ENCODE measurements at places on chromosomes 4 and X.

DNA sequence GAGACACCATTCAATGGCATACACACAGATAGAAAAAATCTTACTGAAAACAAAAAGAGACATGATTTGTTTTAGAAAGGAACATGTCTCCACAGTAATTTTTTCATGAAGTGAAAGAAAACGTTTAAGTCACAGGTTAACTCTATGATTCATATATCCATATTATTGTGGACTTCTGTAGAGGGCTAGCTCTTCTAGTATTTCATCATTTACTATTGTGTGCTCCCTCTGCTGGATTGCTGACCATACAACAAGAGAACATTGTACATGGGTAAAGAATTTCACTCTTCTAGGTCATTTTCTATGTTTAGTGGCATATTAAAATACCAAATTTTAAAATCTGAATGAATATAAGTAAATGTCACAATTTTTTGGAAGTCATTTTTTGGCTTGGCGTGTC, 91.8 kb upstream of the POU3F4 start:
- DNase-seq: no peak

DNA sequence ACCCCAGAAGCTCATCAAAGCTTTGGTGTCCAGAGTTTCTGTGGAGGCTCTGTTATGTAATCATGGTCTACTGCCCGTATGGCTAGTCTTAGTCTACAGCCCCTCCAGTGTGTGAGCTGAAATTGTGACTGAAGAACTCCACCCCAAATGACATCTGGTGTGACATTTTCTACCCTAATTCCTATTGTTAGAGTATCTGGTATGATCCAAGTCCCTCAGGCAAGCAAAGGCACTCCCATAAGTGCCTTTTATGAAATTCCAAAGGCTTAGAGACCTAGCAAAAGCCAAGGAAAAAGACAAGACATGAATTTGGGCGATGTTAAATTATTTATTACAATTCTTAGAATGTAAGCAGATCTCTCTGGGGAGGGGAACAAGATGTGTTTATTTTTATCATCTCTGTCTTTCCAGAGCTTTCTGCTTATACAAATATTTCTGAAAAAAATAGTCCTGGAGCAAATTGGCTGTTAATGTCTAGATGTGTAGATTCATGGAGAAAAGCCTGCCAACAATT, 417.4 kb downstream of the CCSER1 start:
- no peak for DNase-seq

- no peak for DNase-seq
Measured at GRCh38 chr4:184613405-184613804, 35.8 kb downstream of the CASP3 start.

DNA sequence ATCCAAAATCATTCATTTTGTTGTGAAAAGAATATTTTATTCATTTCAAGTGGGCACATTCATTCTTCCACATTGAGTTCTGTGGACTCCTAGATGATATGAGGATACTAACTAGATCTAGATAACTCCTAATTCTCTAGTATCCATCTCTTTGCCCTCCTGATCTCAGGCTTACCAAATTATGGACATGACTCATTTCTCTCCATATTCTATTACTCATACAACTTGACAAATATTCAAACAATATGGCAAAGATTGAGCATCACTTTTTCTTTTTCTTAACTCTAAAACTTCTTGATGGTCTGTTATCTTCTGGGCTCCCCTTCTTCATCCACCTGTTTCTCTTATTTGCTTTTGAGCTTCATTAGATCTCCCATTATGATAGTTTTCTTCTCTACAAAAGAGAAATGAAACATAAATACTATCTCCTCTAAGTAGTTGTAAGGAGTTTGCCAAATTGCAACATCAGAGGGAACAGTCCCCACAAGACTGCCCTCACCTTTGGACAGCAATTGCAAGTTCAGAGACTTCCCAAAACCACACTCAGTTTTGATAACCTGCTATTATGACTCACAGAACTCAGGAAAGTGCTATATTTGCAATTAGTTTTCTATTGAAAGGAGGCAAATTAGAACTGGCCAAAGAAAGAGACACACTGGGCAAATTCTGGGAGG, 422.9 kb downstream of the SPRY1 start:
- DNase-seq: no peak

DNA sequence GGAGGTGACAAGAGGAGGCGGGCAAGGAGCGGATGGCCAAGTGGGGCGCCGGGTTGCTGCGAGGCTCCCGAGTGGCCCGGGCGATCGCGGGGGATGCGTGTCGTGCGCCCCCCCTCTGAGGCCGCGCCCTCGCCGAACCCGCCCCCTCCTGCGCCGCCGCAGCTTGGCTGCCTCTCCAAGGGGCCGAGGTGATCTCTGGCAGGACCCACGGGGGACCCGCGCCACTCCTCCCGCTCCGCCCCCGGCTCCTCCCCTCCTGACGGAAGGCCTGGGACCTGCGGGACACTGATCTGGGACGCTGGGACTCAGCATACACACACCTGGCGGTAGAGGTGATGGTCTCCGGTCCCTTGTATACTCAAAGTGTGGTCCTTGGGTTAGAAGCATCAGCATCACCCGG, 21.9 kb upstream of the FAM47C start:
- no peak for DNase-seq

- no peak for DNase-seq
Measured at GRCh38 chr4:10113362-10114047, 3.1 kb downstream of the WDR1 start.

- DNase-seq: no peak
Measured at GRCh38 chr4:77500801-77501200, 104.8 kb upstream of the CXCL13 start.

DNA sequence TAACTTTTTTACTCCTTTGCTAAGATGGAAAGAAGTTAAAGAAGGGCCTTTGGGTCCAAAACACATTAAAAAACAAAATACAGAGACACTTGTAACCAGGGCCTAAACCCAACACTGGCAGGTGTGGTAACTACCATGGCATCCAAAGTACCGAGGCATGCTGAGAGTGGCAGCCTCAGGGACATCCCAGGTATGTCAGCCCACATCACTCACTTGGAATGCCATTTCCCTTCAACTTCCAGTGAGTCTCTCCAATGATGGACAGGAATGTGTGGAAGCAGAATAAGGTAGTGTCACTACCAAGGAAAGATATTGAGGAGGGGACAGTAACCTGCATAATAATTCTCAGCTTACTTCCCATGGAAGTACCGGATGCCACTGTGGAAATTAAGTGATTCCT, 79.5 kb upstream of the SCOC start:
- DNase-seq: no peak

All from AG04449 (cell line).